Spinal cord (tissue), 10 donors: ENCODE measurements at places on chromosomes 5 and 9. TPM values are rescaled to one million over a fixed set of nuclear protein-coding genes. Genes with fewer than 3 reads are reported as not detected.

GRCh38 chr5:44770780-44771717, 37.7 kb upstream of the MRPS30 start:
- no peaks in the 10 kb centered on the region for H3K36me3 ChIP-seq
- H3K4me1 ChIP-seq = no peaks in the 10 kb centered on the region
- H3K4me3 ChIP-seq = no peak overlapping the region
- no peak for DNase-seq

GRCh38 chr9:88583901-88584596, 49.1 kb downstream of the NXNL2 start:
- H3K27ac ChIP-seq = no peak overlapping the region
- peaks cover 2% of the 10 kb centered on the region for H3K4me1 ChIP-seq
- DNase-seq = no peak
- H3K4me3 ChIP-seq = no peak overlapping the region
- no peaks in the 10 kb centered on the region for H3K36me3 ChIP-seq

DNA sequence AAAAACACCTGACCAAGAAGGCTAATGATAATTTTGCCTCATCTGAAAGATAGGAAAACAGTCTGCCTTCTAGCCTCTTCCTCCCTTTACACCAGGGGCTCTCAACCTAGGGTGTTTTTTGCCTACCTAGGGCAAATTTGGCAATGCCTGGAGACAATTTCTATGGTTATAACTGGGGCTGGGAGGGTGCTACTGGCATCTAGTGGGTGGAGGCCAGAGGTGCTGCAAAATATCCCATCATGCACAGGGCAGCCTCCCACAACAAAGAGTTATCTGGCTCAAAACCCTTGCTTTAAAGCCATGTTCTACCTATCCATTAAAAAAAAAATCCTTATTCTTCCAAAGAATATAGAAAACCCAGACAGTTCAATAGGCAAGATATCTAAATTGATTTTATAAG, 45.0 kb upstream of the NR3C1 start:
- H3K36me3 ChIP-seq = no peaks in the 10 kb centered on the region
- no peak overlapping the region for H3K4me3 ChIP-seq
- no peak overlapping the region for H3K27ac ChIP-seq

DNA sequence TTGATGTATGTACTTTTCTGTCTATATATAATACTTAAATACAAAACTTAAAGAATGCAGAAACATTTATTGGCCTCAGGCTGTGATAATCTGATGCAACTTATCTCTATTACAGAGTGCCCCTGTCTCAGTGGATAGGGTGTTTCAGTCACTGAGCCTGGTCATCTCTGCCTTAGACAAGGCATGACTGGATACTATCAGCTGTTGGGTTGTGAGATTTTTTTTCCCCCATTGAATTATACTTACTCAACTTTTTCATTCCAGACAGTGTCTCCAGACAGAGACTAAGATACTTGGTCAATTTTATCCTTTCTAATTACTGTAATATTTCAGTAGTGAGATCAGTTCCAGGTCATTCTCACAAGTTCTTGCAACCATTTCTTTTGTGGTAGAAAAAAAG, 26.7 kb downstream of the XRCC4 start:
- no peaks in the 10 kb centered on the region for H3K27me3 ChIP-seq
- no peak overlapping the region for H3K27ac ChIP-seq
- no peak for DNase-seq

- no peak overlapping the region for H3K4me3 ChIP-seq
- peaks cover 21% of the 10 kb centered on the region for H3K4me1 ChIP-seq
- DNase-seq = no peak
- H3K36me3 ChIP-seq = no peaks in the 10 kb centered on the region
- no peak overlapping the region for H3K27ac ChIP-seq
These were observed 103.9 kb upstream of the ICE1 start for GRCh38 chr5:5318426-5319190.

NR2F1-AS1 gene
- total RNA-seq = 71.5 TPM

MSX2 gene
- 2.6 TPM for total RNA-seq

KIF4B gene
- total RNA-seq = 0.11 TPM

SUSD3 gene
- 6.3 TPM for total RNA-seq

MBLAC2 gene
- 33.9 TPM for total RNA-seq
